Fibroblast of pulmonary artery (primary cell): ENCODE measurements at places on chromosomes 16 and 17.
A peak's percentile ranks its signal among the peaks of the same experiment; 100 is the strongest.

GRCh38 chr17:41535764-41536481 is 7.8 kb upstream of the KRT19 start:
- no peak for DNase-seq

DNA sequence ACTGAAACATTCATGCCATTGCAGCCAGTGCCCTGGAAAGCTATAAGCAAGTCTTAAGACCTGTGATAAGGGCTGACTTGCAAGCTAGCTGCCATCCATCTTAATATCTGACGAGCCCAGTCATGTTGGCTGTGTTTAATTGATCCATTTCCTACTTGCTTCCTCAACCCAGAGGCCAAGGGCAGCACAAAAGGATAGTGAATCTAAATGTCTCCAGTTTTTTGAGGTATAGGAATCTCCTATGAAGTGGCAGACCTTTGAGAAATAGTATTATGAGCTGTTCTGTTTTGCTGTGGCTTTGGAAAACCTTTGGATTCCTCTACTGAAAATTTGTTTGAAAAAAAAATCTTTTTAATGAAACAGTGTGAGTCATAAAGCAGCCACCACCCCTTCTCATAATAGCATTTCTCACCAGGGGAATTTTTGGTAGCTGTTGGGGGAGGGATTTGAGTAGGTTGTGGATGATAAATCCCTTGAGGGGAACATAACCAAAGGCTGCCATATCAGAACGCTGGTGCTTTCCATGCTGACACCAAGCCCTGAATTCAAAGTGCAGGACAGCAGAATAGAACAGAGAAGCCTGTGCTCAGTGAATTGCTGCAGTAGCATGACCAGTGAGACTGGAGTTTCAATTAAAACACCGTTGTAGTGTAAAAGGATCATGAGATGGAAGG is 12.9 kb downstream of the ZNRF1 start:
- peak; percentile 85 for DNase-seq

DNA sequence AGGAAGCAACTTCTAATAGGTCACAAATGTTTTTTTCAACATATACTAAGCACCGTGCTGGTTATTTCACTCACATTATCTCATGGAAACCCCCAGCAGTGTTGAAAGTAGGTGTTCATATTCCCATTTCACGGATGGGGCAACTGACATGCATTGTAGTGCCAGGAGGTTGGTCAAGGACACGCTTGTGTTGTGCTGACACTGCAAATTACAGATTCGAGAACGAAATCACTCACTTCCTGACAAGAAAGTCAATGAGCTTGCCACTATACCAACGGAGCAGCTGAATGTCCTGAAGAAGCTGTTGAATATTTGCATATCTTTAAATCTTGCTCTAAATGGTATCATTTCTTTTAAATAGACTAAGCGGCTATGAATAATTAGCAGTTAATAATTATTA is 378.0 kb upstream of the C16orf82 start:
- DNase-seq, result no peak

- no peak for DNase-seq
Measured at GRCh38 chr17:55325406-55325805, 60.6 kb downstream of the HLF start.

- peak; percentile 86 for DNase-seq
Measured at GRCh38 chr16:4376126-4376892, 4.7 kb downstream of the VASN start.

- no peak for DNase-seq
Measured at GRCh38 chr17:34733333-34733732, 154.0 kb downstream of the TMEM132E start.

- DNase-seq, result peak; percentile 49
Measured at GRCh38 chr17:17783825-17784656, 52.7 kb downstream of the SREBF1 start.

GRCh38 chr16:85695196-85696128 is 6.7 kb upstream of the GINS2 start:
- no peak for DNase-seq

DNA sequence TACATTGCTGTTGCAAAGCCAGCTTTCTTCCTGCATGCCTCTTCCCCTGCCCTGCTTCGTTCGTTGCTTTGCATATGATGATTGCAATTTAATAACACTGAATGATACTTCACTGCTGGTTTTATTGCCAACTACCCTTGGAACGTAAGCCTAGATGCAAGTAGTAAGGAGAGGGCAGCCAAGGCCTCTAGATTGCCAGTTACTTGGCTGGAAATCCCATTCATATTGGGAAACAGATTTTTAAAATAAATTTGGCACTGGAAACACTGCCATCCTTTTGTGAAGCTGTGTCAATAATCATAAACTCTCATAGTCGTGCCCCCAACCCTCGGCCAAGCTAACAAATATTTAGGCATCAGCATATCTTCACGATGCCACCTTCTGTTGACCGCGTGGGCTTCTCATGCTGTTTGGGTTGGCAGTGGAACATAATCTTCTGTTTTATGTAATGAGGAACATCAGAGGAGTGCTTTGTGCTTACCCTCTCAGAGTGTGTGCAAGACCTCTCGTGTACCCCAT is 86.5 kb downstream of the MAP2K6 start:
- DNase-seq, result no peak

DNA sequence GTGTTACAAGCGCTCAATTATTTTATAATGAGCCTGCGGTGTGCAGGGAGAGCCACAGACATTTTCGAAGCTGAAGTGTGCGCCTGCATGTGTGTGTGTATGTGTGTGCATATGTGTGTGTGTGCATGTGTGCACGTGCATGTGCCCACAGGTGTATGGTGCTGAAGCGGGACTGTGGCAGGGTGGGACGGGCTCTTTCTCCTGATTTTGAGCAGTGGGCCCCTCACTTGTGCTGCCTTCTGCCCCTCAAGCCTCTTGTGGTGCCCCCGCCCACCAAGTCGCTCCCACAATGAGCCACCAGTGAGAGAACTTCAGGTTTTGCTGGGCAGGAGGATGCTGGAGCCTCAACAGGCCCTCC is 16.7 kb upstream of the KCNJ12 start:
- DNase-seq, result no peak

- no peak for DNase-seq
Measured at GRCh38 chr16:88777471-88778270, 7.3 kb downstream of the PIEZO1 start.

- no peak for DNase-seq
Measured at GRCh38 chr17:1767358-1767757, 5.5 kb downstream of the SERPINF1 start.

GRCh38 chr17:9670596-9670995 is 25.3 kb downstream of the USP43 start:
- no peak for DNase-seq

- DNase-seq, result no peak
Measured at GRCh38 chr17:4941319-4941610, 1.2 kb downstream of the RNF167 start.

DNA sequence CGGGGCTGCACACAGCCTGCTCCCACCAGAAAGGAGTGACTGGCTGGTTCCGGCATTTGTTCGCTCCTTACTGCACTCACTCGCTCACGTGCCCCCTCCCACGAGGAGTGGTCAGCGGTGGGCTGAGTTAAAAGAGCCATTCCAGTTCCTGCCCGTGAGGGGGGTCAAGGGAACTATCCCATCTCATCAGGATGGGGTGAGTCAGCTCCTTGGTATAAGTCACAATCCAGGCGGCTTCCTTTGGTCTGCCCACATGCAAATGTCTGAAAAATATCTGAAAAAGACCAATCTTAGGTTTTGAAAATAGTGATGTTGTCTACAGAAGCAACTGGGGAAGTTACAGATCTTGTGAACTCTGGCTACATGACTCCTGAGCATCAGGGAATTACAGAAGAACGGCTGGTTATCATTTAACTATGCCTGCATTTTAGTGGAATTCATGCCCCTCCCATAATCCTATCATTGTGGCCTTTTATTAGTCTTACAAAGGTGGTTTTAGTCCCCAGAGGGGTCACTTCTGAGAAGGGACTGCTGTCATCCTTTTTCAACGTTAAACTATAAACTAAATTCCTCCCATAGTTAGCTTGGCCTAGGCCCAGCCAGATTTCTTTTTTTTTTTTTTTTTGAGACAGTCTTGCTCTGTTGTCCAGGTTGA is 9.8 kb upstream of the TNFSF12 start:
- DNase-seq, result no peak

DNA sequence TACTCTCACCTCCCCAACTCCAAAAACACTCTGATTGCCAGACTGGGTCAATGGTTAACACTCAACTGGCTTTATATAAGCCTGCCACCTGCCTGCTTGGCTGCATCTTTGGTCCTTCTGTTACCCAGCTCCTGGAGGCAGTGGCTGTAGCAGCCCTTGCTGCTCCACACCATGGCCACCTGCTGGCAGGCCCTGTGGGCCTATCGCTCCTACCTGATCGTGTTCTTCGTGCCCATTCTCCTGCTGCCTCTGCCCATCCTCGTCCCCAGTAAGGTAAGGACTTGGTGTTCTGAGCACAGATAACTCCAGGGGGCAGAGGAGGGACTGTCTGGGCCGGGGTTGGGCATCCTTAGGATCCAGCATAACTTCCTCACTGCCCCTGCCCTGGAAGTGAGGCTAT is at the start of gene SLC13A2:
SLC13A2 (plus strand) TSS at position 103 of the 400 bp plus-strand sequence; CDS start at position 172, 69 bp downstream.
- no peak for DNase-seq

DNA sequence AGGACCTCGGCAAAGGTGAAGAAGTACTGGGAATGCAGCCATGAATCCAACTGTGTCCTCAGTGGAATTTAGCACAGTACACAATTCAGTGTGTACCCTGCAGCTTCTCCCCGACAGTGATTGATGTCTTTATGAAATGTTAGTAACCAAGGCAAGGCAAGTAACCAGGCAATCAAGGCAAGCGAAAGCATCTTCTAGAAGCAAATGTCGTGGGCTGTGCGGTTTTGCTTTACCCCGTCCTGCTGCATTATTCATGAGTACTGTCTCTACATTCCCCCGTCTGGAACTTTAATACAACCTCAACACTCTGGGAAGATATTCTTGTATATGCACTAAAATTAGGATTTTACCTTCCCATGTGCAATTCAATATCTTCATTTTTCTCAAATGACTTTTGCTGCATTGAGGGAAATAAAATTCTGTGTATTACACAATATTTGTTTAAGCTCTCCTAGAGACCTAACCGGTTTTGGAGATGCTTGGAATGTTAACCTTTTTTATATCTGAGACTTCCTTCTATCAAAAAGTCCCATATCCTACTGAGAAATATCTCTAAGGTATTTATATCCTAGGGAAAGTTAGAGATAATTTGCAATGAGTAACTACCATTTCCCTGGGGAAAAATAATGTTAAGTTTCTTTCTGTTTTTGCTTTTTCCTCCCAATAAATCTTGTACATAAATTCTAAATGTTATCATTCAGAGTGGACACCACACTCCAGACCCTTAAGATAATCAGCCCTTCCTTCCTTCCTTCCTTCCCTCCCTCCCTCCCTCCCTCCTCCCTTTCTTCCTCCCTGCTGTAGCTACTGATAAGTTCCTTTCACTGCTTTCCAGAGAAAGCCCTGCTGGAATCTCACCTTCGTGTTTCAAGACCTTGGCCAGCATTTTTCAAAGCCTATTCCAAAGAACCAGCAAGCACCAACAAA is 51.9 kb upstream of the ADORA2B start:
- DNase-seq, result peak; percentile 58

GRCh38 chr16:88999457-89000206 is 22.6 kb upstream of the CBFA2T3 start:
- no peak for DNase-seq

DNA sequence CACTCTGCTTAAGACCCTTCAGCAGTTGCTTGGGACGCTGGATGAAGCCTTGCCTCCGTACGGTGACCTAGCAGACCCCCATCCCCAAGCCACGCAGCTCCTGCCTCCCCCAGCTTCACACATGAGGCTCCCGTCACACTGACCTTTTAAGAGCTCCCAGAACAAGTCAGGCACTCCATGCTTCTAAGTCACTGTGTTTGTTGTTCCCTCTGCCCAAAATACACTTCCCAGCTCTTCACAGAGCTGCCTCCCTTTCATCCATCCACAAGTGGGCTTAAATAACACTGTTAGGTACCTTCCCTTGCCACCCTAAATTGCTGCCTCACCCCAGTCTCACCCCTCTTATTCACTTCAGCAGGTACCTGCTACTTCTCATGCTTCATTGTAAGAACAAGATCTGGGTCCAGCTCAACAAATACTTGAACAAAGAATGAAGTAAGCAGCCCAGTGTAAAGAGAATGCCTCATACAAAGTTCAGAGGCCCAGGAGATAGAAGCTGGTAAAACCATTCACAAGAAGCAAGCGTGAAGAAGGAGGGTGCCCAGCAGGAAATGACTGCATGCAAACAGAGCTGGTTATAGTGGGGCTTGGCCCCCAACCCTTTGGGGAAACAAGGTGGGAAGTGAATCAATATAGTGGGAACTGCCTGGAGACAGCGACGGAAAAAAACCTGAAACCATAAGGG is 5.8 kb downstream of the ZC3H7A start:
- no peak for DNase-seq

GRCh38 chr16:35639233-35640205 is 2180.1 kb downstream of the TP53TG3F start:
- no peak for DNase-seq

GRCh38 chr17:39235555-39236449 is 10.1 kb upstream of the STAC2 start:
- peak; percentile 72 for DNase-seq

GRCh38 chr16:85660843-85661739 is 27.7 kb downstream of the GINS2 start:
- no peak for DNase-seq
